NCI-H345 (cell line): ENCODE measurements at places on chromosomes 6 and 20.
A peak's percentile ranks its signal among the peaks of the same experiment; 100 is the strongest.

DNA sequence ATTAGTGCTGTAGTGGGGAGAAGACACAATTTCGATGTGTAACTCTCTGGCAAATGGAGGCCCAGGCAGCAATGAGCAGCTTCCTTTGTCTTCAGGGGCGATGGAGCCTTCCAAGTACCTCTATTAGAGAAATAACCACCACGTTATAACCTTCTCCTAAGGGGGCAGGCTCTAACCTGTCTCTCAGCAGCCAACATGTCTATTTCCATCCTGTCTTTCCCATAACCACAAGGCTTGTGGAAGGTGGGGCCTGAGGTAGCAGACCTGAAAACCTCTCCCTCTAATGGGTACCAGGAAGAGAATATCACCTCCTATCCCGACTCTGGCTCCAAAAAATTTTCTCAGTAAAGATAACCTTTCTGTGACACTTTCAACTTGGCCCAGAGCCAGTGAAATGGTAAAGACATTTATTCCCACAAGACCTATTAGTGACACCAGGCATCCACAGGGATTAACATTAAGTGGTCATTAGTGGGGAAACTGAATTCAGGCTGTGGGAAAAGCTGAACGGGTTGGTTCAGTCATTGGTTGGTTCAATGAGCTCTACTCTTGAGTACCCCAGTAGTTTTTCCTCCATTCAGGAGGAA lies 4.0 kb downstream of the PEX6 start:
- DNase-seq = no peak

DNA sequence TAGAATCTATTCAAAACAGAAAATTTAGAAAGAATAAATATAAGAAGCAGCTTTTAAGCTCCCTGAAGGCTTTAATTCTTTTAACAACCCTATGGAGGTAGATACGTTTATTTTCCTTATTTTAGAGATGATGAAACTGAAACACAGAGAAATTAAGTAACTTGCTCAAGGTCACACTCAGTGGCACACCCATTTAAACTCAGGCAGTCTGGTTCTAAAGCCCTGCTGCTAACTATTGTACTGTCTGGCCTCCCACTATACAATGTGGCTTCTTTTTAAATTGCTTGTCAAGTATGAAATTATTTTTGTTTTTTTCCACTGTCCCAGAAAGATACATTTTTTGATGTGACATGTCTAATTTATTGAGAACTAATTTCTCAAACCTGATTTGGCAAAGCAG lies 55.7 kb downstream of the FAM217A start:
- no peak for DNase-seq

DNA sequence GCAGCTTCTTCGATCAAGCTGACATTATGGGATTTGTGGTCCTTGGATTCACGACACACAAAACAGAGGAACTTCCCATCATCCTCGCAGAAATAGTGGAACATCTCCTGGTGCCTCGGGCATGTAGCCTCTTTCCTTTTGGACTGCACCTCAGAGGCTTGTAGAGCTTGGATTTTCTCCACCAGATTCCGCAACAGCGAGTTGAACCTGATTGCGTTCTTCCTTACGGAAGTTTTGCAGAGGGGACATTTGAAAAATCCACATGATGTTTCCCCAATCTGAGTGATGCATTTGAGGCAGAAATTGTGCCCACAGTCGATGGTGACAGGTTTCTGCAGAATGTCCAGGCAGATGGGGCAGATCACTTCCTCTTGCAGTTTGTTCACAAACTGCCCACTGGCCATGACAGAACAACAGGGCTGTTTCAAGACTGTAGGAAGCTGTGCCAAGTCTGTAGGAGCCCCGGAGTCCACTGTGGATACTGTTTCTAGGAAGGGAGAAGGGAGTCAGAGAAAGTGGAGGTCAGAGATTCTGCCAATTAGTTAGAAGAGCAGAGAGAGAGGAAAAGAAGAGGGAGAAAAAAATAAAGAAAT lies 392 bp downstream of the TRIM31 start:
- no peak for DNase-seq

DNA sequence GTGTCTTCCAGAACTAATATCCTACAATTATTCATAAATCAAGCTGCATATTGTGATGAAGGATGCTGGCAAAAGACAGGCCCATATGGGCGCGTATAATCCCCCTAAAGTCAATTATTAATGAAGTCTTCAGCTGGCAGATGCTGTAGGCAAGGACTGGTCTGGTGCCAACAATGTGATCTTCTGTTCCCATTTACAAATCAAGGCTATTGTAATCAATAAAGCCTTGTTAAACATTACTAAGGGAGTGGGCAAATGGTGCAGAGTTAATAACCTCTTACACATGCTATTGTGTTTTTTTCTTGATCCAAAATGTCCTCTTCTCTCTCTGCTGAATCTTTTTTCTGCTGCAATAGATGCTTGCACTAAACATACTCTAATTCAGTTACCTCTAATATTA lies 119.0 kb downstream of the ALDH8A1 start:
- DNase-seq = no peak

GRCh38 chr6:20906945-20907344 lies 372.7 kb downstream of the CDKAL1 start:
- no peak for DNase-seq

DNA sequence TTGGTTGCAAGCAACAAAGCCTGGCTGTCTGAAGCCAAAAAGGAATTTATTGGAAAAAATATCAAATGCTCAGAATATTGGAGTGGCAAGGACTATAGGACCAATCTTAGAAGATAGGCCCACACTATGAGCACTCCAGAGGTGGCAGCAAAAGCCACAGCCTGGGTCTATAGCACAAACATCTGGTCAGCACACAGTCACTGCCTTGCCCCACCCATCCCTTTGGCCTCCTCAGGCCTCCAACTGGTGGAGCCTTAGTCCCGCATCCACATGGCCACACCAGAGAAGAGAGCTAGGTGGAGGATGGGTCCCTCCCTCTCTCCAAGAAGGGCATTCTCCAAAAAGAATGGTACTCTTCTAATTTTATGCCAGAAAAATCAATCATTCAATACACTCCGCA lies 14.0 kb downstream of the NUDT3 start:
- no peak for DNase-seq

- DNase-seq = no peak
Observed at GRCh38 chr6:163750431-163751031, 336.0 kb downstream of the QKI start.

DNA sequence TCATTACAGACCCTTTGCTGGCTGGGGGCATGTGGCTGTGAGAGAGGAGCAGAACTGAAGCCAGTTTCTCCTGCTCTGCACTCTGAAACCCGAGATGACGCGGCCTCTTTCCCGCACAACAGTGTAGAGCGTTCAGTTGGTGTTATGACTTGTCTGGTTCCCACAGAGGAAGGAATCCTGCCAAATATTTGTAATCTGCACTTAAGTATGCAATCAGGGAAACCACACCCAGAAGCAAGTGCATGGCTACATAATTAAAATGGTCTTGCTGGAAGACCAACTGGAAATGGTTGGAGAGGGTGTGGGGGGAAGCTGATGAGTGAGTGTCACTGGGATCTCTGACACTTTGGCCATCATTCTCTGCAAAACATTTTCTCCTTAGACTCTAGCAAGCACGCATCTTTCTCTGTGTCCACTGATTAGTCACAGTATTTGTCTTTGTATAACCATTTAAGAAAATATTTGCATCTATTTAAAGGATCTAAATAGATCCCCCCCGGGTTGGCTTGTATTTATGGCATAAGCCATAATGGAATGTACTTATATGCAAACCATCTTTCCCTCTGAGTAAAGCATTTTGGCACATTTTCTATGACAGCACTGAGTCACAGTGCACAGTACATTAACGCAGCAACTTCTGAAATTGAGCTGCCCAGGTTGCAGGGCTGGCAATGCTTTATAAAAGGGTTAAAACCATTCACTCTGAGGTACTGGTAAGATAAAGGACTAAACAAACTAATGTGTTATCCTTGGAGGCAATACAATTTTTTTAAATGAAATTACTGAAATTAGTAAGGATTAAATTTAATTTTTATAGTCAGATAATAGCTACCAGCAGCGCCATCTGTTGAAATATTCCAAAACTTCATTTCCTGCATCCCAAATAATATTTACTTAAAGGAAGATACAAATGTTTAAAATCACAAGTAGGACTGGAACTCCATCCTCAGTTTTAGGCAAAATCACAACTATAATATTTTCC lies 76.7 kb downstream of the FOXC1 start:
- DNase-seq = peak; percentile 35

DNA sequence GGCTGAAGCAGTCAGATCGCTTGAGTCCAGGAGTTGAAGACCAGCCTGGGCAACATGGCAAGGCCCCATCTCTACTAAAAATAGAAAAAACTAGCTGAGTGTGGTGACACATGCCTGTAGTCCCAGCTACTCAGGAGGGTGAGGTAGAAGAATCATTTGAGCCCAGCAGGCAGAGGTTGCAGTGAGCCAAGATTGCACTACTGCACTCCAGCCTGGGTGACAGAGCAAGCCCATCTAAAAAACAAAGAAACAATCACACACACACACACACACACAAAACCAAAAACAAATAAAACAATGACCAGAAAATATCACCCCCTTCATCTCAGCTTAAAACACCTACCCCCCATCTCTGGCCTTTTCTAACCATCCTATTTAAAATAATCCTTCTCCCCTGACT lies 68.0 kb downstream of the BTBD9 start:
- no peak for DNase-seq
